ENCODE measurements at places on chromosomes 13 and 19.
A peak's percentile ranks its signal among the peaks of the same experiment; 100 is the strongest.

DNA sequence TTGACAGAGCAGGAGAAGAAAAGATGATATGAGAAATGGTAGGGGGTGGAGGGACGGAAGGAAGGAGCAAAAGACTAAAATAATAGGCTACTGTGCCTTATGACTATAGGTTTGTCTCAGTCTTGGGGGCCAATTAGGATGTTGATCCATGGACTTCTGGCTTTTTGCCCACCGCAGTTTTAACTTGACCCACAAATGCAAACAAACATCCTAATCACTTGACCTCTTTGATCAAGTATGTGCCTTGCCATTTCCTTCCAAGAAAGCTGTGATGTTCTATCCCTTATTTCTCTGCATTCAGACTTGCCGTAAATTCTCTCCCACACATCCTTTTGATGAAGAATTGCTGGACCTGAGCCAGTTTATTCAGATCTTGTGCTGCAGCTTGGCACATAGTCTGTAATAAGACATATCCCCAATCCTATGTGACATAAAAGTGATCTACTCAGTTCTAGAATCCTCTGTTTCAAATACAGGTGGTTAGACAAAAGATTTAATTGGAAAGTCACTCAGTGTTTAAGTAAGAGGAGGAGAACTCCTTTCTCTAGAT lies 62.8 kb downstream of the TPT1 start:
- DNase-seq: no peak

GRCh38 chr13:90562443-90562842 lies 785.0 kb upstream of the MIR17HG start:
- no peak for DNase-seq

GRCh38 chr13:45820106-45820838 lies 31.3 kb downstream of the SIAH3 start:
- no peak for DNase-seq

- peak; percentile 60 for DNase-seq
These were observed 558 bp upstream of the PPAN start for GRCh38 chr19:10105509-10106099.

GRCh38 chr19:3599776-3600187 lies 6.9 kb downstream of the TBXA2R start:
- DNase-seq: no peak

GRCh38 chr19:55640577-55641425 lies at the start of gene ZNF580:
Gene ZNF580 (plus strand): TSS chr19:55641002. CDS start chr19:55642509, 1,507 bp downstream.
- no peak for DNase-seq

DNA sequence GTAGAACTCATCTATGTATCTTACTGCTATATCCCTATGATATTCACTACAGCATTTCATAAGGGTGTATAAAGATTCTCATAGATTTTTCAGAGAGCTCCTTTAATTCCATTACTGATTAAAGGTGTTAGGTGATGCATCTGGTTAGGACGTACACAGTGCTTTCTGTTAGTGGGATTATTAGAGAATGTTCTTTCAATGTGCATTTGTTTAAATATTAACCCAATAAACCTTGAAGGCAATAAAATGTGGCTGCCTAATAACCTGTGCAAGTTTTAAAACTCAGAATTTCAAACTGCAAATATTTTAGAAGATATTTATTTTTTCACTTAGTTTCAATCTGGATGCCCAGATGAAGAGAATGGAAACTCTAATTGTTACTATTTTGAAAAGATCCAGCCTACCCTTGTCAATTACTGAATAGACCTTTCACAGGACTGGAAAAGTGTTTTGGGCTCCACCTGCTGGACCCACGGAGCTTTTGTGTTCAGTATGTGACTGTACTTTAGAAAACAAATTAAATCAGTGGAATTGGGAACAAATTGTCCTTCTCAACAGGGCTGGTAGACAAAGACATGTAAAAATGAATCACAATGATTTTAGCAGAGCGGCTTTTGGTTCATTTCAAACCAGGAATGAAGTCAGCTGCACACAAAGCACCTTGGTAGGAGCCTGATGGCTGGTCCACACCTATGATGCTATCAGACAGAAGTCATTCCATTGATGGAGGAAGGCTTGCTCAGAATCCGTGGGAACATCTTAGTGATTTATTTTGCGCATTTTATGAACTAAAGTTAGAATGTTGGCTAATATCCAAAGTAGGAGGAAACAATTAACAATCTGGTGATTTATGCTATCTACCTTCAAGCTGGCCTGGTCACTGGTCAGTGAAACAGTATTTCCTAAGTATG lies 89.4 kb upstream of the RAP2A start:
- DNase-seq: peak; percentile 3

DNA sequence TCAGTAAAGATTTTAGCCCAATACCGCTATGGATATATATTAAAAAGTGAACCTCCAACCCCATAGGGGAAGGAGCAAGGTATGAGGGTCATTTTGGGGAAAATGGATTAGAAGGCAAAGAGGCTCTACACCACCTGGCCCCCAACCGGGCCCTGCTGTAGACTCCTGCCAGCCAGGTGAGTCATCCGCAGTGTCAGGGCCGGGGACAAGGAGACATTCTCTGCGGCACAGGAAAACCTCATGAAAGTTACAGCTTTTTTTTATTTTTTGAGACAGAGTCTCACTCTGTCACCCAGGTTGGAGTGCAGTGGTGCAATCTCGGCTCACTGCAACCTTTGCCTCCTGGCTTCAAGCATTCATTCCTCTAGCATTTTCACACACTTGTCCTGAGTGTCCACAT lies 32.0 kb downstream of the ZFR2 start:
- no peak for DNase-seq

- no peak for DNase-seq
These were observed 19.0 kb downstream of the NLRP7 start for GRCh38 chr19:54928299-54928698.

DNA sequence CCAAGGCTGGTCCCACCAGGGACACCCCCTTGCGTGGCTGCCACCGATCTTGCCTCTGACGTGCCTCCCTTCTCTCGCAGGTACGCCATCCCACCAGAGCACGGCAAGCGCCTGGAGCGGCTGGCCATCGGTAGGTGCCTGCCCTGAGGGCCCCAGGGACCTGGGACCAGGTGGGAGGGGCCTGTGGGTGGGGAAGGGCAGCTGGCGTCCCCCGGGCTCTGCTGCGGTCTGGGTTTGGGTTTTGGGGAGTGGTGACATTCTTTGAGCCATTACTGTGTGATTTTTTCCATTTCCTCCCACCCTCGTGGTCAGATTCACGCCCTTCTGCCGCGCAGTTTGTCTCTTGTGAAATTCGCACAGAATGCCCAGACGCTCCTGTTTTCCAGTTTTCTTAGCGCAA lies 102.0 kb downstream of the KDM4B start:
- DNase-seq: no peak

DNA sequence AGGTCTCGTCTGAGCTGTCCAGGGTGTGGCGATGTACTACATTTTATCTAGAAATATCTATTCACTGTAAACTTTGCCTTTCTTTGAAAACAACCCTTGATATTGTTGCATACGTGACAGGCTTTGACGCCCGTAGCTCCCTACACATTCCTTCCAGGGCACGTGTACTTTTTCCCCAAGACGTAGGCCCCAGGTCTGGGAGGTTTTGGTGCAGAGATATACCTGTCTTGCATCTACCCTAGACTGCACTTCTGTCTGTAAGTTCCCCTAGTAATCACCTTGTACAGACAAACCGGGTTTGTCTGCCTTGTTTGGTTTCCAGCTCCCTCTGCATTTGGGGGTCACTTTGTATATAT lies 69.2 kb downstream of the ERICH6B start:
- DNase-seq: no peak

- DNase-seq: no peak
These were observed 104.5 kb downstream of the SUCLA2 start for GRCh38 chr13:47896546-47896945.

DNA sequence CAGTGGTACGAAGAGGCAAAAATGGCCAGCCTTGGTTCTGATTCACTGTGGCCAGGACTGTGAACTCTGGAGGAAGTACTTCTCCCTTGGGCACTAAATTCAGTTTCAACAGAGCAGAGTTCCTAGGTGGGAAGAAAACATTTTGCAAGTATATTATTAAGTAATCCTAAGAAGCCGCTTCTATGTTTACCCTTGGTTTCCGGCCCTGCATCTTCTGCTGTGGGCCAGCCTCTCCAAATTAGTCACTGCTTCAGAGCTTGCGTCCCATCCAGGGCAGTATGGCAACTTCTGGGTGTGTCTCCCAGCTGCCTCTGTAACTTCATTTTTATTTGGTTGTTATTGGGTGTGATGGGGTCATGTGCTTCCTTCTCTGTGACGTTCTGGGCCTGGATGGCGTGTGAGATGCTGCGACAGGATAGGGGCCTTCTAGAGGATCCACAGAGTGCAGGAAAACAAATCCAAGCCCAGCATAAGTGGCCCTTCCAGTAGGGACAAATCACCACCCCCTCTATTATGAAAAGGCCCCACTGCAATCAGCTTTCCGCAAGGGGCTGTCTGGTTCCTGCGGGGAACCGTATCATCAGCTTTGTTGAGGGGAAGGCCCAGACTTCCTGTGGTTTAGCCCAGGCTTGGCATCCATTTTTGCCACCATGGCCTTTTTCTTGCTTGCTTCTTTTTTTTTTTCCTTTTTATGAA lies 55.1 kb upstream of the C1QTNF9 start:
- peak; percentile 34 for DNase-seq

DNA sequence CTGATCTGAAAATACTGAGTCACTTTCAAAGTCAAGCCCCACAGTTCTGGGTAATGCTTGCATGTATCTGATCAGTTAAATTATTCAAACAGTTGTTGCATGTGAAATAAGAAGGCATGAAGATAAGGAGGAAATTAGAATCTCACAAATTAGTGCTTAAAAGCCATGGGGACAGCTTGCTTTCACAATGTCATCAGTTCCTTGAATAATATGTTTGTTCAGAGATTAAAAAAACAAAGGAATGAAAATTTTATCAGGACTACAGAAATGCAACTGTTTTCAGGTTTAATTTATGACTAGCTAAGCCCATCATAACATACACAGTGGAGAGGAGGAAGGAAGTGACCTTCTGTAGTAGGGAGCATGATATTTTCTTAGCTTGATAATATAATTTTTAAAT lies 150.1 kb downstream of the OXGR1 start:
- no peak for DNase-seq

DNA sequence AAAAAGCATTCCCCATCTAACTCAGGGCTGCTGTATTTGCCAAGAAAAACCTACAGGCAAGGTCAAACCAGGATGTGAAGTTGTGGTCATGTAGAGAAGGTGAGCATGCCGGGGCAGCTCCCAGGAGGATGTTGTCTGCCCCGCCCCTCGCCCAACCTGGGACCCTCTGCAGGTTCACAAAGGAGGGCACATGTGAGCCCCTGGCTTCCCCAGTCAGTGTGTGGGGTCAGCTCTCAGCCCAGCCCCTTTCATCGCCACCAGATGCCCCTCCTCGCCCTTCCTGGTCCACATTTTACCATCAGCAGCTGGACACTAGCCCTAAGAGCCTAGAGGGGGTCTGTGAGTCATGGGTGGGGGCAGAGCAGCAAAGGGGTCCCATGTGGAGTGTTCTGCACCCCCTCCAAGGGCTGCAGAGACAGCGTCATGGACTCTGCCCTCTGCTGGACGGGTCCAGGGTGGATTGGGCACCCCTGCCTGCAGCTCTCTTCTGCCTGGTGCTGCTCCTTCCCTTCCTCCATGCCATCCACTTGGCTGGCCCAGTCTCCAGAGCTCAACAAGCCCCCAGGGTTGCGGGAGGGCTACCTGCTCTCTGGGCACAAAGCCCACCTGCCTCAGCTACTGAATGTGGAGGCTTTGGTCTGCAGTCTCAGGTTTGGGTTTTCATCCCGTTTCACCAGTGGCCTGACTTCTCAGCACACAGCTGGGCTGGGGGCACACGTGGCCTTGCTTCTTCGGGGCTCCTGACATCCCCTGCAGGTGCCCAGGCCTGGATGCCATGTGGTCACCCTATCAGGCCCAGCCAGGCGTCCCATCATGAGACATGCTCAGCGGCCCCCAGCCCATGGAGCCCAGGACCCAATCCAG lies 3.7 kb downstream of the PLEKHF1 start:
- no peak for DNase-seq

GRCh38 chr13:29849071-29849631 lies 1.3 kb downstream of the UBL3 start:
- no peak for DNase-seq

DNA sequence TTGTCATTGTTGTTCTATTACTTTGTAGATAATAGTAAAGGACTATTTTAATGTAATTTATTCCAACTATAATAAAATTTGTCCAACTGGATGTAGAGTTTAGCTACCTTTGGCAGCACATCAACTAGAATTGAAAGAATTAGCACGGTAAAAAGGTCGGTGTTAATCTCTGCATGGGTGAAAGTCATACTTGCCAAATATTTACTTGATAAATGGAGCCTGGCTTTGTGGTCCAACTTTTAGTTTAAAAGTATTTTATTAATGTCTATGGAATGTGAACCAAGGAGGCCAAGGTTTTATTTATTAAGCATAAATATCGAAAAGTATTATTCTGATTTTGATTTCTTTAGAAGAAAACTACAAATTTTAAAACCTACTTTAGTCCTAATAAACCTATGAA lies 1389.0 kb downstream of the PCDH9 start:
- DNase-seq: no peak

DNA sequence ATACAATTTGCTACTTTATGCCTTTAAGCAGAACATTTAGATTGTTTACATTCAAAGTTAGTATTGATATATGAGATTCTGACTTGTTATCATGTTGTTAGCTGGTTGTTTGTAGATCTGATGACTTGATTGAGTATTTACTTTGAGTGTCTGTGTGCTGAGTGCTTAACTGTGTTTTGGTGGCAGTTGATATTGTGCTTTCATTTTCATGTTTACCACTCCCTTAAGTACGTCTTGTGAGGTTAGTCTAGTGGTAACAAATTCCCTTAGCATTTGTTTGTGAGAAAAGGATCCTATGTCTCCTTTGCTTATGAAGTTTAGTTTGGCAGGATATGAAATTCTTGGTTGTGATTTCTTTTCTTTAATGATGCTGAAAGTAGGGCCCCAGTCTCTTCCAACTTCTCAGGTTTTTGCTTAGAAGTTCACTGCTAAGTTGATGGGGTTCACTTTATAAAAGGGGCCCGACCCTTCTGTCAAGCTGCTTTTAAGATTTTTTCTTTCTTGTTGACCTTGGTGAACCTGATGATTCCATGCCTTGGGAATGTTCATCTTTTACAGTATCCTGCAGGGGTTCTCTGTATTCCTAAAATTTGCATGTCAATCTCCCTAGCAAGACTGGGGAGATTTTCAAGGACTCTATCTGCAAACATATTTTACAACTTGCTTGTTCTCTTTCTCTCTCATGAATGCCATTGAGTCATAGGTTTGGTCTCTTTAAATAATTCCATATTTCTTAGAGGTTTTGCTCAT lies 1095.4 kb upstream of the PCDH20 start:
- DNase-seq: no peak

- DNase-seq: no peak
These were observed 94.2 kb downstream of the ZDHHC20 start for GRCh38 chr13:21364916-21365315.

DNA sequence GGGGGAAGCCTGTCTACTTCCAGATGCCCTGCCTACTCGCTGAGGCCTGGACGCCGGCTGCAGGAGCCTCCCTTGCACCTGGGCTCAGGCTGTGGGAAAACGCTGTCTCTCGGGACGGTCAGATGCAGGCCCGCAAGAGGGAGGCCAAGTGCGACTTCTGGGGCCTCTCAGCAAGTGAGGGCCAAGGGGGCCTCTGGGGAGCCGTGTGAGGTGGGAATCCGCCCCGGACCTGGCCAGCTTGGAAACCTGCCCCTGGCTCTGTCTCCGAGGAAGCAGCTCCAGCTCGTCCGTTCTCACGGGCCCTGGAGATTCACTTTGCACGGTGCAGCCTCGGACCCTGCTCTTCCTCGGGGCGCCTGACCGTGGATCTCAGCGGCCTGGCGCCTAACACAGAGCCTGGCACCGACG lies 11.4 kb upstream of the CRTC1 start:
- no peak for DNase-seq

Data from stimulated activated CD8-positive, alpha-beta memory T cell treated with anti-CD3 and anti-CD28 coated beads, Interleukin-4, amount 100 ng/mL, for 1 hour (primary cell).